ENCODE measurements at places on chromosomes 6 and 20.

- DNase-seq: no peak
Observed at GRCh38 chr20:43985121-43985520, 70.5 kb downstream of the TOX2 start.

DNA sequence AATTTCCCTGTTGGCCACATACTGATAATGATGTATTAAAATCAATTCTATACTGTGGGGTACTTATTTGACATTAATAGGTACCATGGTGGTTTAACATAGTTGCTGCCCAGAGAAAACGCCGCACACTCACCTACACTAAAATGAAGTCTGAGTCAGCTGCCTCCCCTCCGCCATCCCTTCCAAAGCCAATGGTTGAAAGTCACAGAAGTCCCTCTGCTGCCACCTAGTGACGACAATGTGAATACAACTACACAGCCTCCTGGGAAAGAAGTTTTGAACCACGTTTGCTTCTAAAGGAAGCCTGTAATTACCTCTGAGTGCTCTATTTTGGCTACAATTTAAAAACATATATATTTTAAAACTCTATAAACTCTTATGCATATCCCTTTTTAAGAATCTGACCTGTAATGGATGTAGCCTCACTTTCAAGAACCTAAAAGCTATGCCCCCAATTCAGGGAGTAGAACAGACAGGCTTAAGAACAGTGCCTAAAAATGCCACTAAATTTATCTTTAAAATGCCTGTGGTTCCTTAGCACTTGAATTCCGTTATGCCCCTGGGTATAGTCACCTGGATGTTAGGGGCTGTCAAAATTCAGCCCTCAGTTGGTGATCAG, 20.6 kb upstream of the ECI2 start:
- DNase-seq: peak; percentile 79

- DNase-seq: no peak
Observed at GRCh38 chr20:3037654-3038053, 5.8 kb upstream of the GNRH2 start.

DNA sequence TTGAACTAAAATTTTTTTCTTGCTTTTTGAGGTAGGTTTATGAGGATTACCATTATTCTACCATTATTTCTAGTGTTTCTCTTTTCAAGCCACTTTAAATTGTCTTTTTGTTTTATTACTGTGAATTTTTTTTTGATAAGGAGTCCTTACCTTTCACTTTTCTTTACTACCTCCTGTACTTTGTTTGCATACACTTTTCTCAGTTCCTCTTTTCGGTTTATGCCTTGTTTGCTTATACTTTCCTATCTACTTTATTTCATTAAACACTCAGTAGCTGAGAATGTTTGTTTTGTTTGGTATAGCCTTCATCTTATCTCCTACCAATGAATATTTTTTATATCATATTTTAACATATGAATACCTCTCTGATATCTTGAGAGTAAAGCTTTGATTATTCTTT, 147.9 kb downstream of the TFAP2B start:
- no peak for DNase-seq

- no peak for DNase-seq
Observed at GRCh38 chr20:37319151-37319671, 26.7 kb upstream of the SRC start.

DNA sequence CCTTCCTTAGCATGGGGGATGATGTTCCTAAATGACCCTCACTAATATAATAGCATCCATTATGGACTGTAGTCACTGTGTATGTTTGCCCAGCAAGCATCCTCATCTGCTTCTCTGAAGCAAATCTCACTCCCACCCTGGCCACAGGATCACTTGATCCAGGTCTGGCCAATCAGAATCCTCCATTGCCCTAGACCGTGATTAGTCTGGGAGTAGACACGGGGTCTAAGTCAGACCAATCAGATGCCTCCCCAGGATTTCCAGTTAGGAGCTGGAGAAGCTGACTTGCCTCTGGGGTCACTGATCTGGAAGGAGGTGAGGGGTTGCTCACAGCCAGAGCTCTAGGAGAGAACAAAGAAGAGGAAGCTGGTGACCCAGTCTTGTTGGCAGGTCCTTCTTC, 153.9 kb downstream of the DHX35 start:
- no peak for DNase-seq

DNA sequence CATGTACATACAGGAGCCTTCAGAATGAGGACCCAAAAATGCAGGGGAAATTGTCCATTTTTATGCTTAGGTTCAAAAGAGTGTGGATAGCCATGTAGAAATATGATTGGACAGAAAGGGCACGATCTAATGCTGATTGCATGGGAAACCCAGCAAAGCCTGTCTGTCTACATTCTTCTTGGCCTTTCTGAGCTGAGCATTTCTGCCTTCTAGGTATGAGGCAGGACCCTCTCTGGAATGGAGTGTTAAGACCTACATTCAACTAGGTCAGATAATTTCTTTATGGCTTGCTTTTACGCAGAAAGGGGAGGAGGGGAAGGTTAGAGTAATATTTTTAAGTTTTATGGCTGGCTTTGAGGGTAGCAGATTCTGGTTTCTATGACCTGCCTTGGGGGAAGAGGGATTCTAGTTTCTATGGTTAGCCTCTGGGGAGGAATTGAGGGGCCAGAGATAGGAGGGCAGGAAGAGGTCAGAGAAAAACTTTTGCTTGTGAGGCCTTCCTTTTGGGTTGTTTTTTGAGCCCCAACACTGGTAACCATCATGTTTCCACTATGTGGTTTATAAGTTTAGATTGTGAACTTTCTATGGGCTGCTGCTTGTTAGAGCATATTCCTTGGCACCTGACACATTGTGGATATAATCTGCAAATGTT, 63.5 kb downstream of the LYRM2 start:
- DNase-seq: no peak

- no peak for DNase-seq
Observed at GRCh38 chr6:126134491-126134890, 148.2 kb downstream of the TRMT11 start.

- no peak for DNase-seq
Observed at GRCh38 chr20:54514028-54514607, 38.7 kb downstream of the DOK5 start.

DNA sequence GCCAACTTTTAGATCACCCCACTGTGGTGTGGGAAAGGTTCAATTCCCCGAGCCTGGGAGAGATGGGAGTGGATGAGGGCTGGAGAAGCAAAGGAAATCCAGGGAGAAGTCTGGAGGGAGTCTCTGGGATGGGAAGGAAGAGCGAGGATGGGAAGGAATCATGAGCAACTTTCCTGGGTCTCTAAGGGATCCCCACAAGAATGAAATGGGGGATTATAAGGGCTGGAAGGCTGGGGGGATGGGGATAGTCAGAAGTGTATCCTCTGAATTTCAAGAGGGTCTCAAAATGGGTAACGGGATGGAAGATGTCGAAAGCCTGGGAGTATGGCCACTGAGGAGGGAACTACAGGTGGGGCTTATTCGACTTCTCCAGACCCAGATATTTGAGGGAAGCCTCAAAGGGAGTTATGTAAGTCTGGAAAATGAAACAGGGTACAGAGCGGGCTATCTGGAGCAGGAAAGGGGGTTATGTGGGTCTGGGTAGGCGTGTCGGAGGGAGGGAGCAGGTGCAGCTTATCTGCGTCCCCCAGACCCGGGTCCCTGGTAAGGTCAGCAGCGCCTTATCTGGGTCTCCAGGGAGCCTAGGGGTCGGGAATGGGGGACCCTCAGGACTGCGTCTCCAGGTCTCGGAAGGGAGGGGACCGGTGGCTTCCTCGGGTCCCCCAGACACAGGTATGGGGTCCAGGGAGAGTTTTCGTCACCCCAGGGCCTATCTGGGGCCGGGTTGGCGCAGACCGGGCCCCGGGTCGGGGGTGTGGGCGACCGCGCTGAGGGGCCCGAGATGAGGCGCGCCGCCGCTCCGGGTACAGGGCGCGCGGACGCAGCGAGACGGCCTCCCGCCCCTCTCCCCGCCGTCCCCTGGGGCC, 550 bp downstream of the PLAGL2 start:
- no peak for DNase-seq

DNA sequence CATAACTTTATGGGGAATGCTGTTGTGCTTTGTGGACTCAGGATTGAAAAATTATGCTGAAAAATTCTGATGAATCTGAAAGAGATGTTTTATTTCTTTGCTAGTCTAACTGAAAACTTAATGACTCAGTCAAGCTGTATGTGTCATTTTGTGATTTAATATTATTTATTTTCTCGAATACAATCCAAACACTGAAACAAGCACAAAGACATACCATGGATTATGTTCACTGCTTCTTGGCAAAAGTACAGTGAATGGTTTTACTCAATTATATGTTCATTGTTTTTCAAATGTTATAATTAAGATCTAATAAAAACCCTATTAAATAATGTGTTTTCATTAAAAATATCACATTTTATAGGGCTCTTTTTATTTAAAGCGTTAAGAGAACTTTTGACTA, 330.6 kb upstream of the EPHA7 start:
- DNase-seq: peak; percentile 25

GRCh38 chr20:62014488-62014775, 51.2 kb downstream of the TAF4 start:
- DNase-seq: no peak

- DNase-seq: no peak
Observed at GRCh38 chr6:2819978-2820377, 21.7 kb downstream of the SERPINB1 start.

GRCh38 chr6:62059901-62060300, 226.1 kb downstream of the KHDRBS2 start:
- DNase-seq: no peak

- no peak for DNase-seq
Observed at GRCh38 chr20:3406481-3407039, 909 bp downstream of the DNAAF9 start.

DNA sequence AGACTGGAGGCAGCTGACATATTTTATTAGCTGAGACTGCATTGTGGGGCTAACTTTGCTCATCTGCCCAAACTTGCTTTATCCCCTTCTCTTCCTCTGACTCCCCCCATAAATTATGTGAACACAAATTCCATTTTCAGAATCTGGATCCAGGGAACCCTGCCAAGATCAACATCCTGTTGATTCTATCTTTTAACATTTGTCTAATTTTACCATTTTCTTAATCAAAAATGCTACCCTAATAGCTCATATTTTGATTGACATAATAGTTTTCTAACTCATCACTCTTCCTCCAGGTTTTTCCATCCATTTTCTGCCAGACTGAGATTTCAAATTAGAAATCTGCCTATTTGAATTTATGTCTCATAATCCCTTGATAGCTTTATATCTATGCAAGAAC, 184.7 kb upstream of the PRSS16 start:
- DNase-seq: no peak

- no peak for DNase-seq
Observed at GRCh38 chr6:158311626-158312025, 639 bp upstream of the TULP4 start.

DNA sequence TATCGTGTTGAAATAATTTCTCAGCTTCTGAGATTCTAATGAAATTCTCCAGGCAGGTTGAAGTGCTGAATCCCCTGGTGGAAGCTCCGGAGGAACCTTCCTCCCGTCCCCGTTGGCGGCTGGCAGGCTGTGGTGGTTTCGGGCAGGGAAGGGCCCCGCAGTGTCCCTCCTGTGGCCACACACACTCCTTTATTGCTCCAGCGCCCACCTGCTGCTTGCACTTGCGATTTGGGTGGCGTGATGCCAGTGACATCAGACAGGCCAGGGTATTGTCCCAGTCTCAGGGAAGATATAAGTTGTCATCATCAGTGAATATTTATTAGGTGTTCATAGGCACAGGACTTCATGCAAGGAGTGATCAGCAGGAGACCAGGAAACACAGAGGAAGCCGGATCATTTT, 530.4 kb downstream of the QKI start:
- DNase-seq: no peak

DNA sequence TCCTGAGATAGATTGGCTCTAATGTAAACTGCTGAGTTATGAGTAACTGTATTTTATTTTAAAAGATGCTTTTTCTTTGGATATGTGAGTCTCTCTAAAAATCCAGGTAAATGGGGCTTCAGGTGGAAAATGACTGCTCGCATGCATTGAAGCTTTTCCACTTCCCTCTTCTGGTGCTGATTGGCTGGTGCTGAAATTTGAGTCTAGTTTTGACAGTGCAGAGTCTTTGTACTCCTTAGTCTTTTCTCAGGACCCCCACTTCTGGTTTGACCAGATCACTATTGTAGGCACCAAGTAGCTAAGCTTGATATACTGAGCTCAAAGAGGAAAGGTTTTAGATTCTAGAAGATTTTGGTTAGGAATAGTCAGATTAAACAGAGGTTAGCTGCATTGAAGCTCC, 60.7 kb upstream of the TULP4 start:
- DNase-seq: no peak

- DNase-seq: no peak
Observed at GRCh38 chr6:169963581-169964297, 212.3 kb downstream of the ERMARD start.

- no peak for DNase-seq
Observed at GRCh38 chr20:4737857-4738627, 16.3 kb downstream of the PRND start.

DNA sequence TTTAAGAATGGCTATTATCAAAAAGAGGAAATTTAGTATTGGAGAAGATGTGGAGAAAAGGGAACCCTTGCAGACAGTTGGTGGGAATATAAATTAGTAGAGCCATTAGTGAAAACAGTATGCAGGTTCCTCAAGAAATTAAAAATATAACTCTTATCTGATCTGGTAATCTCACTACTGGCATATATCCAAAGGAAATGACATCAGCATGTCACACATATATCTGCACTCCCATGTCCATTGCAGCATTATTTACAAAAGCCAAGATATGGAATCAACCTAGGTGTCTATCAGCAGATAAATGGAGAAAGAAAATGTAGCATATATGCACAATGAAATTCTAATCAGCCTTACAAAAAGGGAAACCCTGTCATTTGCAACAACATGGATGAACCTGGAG, 2.6 kb downstream of the SIRPG start:
- DNase-seq: no peak

- DNase-seq: peak; percentile 1
Observed at GRCh38 chr6:102660303-102660702, 1266.8 kb downstream of the GRIK2 start.

DNA sequence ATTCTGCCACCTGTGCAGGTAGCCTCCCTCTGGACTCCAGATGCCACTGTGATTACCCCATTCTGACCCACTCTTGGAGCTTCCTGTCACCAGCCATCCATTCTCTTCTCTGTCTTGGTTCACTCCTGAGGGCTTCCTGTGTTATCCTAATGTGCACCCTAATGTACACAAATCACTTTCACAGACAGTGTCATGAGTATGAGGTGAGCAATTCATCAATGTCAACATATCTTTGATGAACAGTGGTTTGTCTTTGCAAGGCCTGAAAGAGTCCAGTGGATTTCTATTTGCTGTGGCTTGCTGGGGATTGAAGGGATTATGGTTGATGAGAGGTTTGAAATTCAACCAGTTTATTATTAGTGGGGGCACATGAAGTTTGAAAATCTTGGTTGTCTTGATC, 63.8 kb upstream of the EEF1E1 start:
- no peak for DNase-seq

DNA sequence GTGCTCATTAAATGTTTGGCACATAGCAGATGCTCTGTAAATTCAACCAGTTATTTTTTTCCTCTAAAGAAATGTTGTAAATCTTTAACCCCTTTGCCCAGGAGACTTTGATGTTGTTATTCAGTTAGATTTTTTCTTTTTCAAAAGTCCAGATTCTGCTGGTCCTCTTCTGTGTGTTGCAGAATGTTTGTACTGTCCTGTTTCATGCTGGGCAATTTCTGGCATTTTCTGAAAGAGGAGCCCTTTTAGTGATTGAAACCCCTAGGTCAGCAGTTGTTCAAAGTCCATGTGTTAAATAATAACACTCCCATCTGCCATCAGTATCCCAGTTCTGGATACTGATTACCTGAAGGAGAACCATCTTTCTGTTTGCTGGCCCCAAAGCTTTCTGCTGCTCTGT, 1.3 kb upstream of the SLC17A1 start:
- no peak for DNase-seq
